ENCODE measurements at places on chromosomes 2 and 18. TPM values are rescaled to one million over a fixed set of nuclear protein-coding genes. Genes with fewer than 3 reads are reported as not detected.

DNA sequence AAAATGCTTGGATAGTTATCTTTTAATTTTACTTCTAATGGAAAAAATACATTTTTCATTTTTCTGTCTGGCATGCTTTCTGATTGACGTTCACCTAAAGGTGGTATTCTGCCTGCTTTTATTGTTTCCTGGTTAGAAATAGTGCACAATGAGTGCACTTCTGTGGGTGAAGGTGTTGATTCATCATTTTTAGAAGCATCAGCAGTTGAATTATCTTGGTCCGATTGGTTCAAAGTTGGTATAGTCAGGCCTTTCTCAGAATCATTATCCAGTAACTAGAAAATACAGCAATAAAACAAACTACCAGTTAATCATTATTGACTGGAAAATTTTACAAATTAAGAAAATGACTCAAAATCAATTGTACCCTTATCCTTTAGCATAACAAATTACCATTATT is 84.5 kb downstream of the STRADB start:
- DNase-seq, result no peak

DNA sequence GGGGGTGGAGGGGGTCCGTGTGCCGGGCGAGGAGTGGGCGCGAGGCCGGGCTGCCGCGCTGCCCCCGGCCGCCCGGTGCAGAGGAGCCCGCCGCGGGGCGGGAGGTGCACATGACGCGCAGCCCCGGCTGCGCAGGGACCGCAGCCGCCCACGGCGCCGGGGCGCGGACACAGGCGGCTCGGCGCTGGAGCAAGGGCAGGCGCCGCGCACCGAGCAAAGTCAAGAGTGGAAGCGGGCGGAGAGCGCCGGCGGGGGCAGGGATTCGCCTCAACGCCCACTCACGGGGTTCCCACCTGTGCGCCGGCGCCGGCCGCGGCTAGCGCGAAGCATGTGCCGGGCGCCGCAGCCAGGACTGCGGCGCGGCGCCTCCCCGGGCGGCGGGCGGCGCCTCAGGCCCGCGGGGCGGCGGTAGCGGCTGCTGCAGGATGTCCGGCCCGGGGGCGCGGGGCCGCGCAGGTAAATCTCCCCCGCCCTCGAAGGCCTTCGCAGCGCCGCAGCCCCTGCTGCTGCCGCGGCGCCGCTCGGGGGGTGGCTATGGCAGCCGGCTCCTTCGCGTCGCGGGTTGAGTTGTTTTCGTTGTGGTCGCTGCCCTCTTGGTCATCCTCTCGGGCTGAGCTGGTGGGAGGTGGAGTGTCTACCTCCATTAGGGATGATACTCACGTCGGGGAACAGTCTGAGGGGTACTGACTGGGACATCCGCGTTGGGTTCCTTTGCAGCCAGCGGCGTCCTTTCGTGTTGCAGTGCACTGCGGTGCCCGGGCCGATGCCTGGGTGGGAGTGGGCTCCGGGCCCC is 216.3 kb upstream of the DTNA start:
- peak; percentile 1 for DNase-seq

DNA sequence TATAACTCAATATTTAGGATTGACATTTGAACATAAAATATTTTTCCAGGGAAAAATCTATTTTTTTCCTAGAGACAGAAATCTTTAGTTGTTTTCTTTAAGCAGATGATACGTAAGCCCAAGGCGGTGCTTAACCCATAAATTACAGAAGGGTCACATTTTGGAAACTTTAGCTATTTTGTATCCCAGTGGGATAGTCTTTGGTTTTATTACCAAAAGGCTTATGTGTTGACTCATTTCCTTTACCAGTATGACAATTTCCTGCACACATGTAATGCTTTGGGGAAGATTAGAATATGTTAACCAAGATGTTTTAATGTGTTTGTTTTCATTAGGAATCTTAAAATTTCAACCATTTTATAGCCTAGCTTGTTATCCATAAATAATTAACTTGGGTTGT is 24.8 kb downstream of the DYNC1I2 start:
- DNase-seq, result no peak

DNA sequence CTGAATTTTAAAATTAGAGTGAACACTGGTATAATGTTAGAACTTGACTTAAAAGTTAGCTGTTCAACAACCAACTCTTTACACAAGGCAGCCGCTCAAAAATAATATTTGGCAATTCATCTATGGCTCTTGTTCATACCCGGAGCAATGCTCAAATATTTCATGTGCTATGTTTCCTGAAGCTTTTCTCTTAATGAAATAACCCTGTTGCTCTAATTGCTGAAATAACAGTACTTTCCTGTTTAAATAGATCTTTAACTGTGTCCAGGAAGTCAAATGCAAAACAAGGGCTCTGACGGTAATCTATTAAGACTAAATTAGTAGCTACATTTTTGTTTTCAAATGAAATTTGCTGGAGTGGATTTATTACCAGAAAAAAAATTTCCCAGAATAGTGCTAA is 33.7 kb downstream of the RFTN2 start:
- DNase-seq, result no peak

- DNase-seq, result no peak
Measured at GRCh38 chr2:223086370-223086981, 34.5 kb downstream of the KCNE4 start.

GRCh38 chr2:109204412-109204811 is 75.4 kb downstream of the SH3RF3 start:
- DNase-seq, result no peak

GRCh38 chr2:176566496-176566895 is 297.3 kb downstream of the MTX2 start:
- no peak for DNase-seq

GRCh38 chr18:5425721-5426120 is 118.1 kb downstream of the EPB41L3 start:
- DNase-seq, result no peak

DNA sequence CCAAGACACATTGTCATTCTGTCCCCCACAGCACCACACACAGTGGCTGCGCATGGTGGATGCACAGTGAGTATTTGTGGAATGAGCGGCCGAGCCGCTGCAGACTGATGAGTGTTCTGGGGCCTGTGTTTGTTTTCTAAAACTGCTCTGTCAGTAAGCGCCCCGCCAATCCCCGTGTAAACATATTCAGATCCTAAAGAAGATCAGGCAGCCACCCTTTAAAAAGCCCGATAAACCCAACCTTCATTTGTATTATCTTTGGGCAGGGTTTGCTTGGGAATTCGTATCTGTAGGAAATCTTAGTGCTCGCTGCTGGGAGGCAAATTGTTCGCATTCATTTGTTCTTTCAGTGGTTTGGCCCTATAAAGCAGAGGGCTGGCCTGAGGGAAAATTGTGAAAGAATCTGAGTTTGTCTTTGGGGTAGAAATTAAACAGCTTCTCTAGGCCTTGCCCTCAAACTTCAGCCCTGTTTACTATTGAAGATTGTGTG is 68.6 kb downstream of the TGOLN2 start:
- no peak for DNase-seq

DNA sequence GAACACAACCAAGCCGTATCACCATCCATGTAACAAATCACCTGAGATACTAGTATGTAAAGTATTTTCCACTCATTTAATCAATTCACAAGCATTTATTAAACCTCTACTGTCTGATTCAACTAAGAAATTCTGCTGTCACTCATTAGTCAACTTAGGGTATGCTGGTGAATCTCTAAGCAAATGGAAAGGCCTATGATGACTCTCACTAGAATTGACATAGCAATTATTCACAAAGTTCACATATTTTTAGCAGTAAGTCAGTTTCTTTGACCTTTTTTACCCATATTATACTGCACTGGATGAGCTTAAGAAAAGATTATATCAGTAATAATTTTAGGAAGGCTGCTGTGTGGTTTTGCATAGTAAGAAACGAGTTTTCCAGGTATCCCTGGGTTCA is 130.1 kb downstream of the SLC8A1 start:
- DNase-seq, result no peak

- peak; percentile 22 for DNase-seq
Measured at GRCh38 chr2:164841719-164842623, at the start of gene COBLL1. Gene COBLL1 (minus strand): TSS chr2:164841823. CDS start chr2:164841196, 627 bp downstream.

GRCh38 chr2:149132901-149133300 is 94.4 kb downstream of the LYPD6B start:
- DNase-seq, result no peak

DNA sequence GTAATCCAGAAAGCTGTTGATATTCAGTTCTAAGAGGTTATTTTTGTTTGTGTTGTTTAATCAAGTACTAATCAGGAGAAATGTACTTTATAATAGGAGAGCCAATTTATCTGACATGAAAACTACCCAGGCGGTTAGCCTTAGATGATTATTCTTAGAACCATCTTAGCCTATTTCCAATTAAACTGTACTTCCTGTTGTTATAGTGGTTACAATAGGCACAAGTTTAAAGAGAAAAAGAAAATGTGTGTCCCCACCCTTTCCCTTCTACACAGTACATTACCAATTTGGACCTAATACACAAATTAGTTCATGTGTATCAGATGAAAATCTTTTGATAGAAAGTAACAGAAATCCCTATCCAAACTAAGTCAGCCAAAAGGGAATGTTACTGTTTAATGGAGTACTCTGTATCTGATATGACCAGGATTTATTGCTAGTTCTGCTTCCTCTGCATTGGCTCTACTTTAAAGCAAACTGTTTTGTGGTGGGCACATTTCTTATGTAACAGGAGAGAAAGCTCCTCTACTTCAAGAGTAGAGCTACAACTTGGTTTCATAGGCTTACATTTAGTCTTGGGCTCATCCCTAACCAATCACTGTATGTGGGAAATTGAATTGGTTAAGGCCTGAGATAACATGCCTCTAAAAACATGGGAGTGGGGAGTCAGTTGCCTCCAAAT is 217.9 kb downstream of the UBE2E3 start:
- no peak for DNase-seq

GRCh38 chr2:170313347-170313991 is 135.5 kb downstream of the MYO3B start:
- no peak for DNase-seq

DNA sequence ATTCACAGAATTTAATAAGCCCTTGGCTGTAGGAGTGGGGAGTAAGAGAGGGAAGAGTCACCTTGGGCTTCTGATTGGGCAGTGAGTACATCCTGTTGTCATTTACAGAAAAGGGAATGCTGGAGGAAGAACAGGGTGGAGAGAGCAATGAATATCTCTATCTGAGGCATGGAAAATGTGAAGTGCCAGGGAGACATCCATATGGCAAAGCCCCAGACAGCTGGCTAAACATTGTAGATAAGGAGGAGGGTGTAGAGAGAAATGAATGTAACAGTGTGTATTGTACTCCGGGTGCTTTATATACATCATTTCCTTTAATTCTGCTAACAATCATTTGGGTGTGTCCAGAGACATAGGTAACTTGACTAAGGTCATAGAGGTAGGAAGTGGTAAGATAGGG is 103.5 kb downstream of the UPP2 start:
- DNase-seq, result no peak

DNA sequence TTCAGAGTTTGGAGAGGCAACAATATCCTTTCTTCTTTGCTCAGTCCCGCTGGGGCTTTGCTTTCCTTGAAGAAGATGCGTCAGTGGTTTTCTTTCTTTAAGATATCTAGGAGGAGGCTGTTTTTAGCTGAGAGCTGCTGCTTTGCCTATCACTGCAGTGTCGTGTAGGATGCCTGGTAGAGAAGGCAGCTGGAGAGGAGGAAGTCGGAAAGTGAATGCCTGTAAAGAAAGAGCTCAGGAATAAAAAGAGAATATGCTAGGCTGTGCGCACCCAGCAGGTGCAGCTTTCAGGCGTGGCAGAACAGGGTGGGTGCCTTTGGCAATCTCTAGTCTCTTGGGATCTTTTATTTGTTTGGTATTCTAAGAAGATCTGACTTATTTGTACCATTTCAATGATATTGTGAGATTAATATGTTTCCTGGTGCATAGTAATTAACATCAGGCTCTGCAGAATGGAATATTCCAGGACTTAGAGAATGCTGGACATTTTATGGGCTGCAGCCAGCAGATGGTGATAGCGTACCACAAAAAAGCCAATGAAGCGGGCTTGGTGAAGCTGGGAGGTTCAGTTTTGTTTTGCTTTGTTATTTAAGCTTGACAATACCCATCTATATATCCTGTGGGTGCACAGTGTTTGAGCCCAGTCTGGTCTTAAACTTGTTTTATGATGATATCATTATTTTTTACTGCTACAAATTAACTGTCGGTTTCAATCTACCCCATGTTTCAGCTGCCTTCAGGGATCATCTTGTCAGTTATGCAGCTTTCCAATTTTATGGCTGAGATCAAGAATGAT is 34.9 kb downstream of the CAVIN2 start:
- peak; percentile 36 for DNase-seq

DNA sequence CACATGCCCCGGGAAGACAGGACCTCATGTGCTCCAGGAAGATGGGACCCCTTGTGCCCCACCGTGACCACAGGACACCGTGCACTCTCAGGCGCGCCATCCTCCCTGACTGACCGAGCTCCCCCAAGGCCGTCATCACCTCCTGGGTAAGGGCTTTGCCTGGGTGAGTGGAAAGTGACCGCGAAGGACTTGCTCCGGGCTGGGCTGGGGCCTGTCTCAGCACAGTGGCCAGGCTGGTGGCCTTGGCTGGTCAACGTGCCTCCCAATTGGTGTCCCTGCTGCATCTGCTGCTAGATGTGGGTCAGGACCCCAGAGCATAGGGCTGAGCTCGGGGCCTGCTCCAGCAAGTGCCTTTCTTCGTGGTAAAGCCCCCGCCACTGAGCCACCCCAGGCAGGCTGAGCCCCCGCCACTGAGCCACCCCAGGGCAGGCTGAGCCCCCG is 69.7 kb upstream of the CTDP1 start:
- DNase-seq, result no peak

GRCh38 chr2:120531365-120531764 is 185.4 kb downstream of the INHBB start:
- no peak for DNase-seq

DNA sequence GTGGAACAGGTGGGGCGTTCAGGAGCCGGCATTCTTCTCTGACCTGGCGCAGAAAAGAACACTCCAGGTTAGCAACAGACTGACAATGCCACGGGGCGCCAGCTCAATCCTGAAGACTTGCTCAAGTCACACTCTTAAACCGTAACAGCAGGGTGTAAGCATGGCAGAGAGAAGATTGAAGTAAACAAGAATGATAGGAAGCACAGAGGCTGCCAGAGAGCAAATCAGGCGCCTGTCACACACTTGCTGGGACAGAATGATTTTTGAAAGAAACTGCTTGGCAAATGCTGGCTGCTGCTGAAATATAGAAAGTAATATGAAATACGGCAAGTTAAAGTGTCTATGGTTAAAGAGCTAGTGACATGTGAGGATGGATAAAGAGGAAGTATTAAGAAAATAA is 80.5 kb downstream of the MEP1B start:
- no peak for DNase-seq

- DNase-seq, result no peak
Measured at GRCh38 chr2:8892111-8892510, 54.7 kb upstream of the KIDINS220 start.

Gene SNTG2
- 0.27 TPM for total RNA-seq

Gene ZEB2
- 6.1 TPM for total RNA-seq

Gene SAG
- total RNA-seq, result not detected

Gene PCARE
- total RNA-seq, result not detected

Gene CFAP65
- total RNA-seq, result not detected

Gene LIMS3
- total RNA-seq, result 1.1 TPM

Measured in activated naive CD4-positive, alpha-beta T cell treated with anti-CD3 and anti-CD28 coated beads, Interleukin-2, amount 50 U/mL, for 72 hours (primary cell).